ENCODE measurements at places on chromosomes 4 and X.

DNA sequence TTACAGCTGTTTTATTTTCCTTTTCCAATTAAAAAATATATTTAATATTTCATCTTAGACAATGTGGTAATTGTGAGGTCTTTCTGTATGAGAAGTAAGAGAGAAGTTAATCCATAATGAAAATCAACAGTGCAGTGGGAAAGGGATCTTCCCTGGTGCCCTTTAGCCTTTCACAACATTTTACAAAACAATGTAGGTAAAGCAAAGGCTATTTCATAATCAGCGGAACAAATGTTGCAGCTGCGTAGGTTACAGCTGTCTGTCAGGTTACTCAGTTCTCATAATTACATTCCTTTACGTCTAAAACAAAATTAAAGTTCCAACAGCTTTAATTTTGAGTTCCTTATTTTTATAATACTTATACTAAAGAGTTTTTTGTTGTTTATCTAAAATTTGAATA is 22.8 kb upstream of the VCX3A start:
- no peak for DNase-seq

DNA sequence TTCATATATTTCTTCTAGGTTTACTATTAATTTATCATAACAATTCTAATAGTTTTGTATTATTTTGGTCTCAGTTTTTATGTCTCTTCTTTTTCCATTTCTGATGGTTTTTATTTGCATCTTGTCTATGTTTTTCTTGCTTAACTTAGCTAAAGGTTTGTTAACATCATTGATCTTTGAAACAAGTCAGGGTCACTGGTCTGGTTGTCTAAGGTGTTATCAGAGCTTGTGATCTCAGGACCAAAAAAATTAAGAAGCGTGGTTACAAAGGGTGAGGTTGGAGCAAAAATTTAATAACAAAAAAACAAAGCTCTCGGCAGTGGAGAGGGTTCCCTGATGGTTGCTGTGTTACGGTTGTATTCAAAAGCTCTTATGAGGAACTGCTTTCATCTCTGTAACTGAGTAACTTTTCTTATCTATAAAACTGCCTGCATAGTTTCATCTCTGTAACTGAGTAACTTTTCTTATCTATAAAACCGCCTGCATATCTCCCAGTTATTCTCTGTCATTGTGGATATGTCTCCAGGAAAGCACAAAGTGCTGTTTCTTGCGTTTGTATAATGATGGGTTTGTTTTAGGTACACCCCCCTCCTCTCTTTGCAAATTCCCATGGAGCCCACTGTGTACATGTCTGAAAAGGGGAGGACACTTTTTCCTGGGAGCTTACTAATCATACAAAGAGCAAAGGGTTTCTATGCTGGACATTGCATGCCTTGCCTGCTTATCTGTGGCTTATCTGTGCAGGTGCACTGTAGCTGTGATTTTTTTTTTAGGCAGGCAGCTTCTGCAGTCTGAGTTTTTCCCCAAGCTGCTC is 62.4 kb upstream of the UGT2B15 start:
- no peak for DNase-seq

DNA sequence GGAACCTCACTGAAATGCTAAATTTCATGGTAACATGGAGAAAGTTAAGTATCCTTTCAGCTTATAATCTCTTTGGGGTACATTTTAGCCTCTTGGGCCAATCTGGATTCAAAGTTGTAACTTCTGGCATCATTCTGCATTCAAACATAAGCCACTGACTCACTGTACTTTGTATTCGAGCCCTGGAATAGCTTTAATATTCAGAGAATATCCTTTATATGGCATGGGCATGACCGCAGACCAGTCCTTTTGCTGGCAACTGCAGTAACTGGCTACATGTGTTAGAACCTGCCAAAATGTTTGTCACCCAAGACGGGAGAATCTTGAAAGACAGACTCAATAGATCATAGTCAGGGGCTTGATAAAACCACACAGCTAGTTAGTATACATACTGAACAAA is 3.3 kb downstream of the GASK1B start:
- no peak for DNase-seq

- no peak for DNase-seq
Observed at GRCh38 chrX:11435568-11435967, 142.4 kb downstream of the AMELX start.

DNA sequence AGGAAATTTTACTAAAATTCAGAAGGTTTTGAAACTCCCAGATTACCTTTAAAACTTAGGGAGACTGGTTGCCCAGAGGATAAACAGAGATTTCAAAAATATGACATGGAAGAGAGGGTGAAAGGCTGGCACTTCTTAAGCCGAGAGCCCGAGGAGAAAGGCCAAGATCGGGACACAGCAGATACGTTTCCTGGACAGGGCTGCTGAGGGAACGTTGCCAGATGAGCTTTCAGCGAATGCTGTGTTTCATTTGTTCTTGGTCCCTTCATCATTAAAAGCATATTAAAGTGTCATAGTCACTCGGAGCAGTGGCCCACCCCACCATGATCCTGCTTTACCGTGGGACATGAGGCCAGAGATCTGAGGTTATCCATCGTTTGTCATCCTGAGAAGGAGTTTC is 37.9 kb upstream of the STOX2 start:
- no peak for DNase-seq

- DNase-seq, result no peak
Observed at GRCh38 chrX:44550563-44550962, 7.9 kb upstream of the FUNDC1 start.

DNA sequence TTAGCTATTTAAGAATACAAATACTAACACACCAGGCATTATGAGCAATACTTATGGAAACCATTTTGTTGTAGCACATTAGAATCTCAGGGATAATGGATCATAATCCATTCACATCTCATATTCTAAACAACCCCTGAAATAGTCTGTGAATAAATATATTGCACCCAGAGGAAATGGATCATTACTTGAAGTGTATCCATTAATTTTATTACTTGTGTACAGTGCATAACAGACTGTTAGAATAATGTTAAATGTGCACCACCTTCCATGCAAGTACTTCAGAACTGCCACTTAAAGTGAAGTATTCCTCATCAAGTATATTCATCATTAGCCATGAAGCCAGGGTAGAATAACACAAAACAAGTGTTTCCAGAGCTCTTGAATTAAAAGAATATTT is 715.5 kb downstream of the DMD start:
- no peak for DNase-seq

GRCh38 chr4:13910556-13910955 is 283.0 kb upstream of the BOD1L1 start:
- no peak for DNase-seq

DNA sequence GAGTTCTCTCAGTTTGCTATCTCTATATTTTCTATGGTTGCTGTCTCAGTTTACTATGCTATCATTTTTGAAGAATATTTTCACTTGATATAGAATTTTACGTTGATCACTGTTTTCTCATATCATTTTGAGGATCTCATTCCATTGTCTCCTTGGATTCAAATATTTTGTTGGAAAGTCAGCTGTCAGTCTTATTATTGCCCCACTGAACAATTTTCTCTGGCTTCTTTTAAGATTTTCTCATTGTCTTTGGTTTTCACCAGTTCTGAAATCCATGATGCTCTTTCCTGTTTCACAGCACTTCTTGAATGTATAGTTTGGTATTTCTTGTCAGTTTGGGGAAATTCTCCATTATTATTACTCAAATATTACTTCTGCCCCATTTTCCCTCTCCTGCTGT is 81.1 kb downstream of the ENPP6 start:
- DNase-seq, result no peak

- DNase-seq, result no peak
Observed at GRCh38 chrX:85004255-85004654, 578 bp downstream of the APOOL start.

DNA sequence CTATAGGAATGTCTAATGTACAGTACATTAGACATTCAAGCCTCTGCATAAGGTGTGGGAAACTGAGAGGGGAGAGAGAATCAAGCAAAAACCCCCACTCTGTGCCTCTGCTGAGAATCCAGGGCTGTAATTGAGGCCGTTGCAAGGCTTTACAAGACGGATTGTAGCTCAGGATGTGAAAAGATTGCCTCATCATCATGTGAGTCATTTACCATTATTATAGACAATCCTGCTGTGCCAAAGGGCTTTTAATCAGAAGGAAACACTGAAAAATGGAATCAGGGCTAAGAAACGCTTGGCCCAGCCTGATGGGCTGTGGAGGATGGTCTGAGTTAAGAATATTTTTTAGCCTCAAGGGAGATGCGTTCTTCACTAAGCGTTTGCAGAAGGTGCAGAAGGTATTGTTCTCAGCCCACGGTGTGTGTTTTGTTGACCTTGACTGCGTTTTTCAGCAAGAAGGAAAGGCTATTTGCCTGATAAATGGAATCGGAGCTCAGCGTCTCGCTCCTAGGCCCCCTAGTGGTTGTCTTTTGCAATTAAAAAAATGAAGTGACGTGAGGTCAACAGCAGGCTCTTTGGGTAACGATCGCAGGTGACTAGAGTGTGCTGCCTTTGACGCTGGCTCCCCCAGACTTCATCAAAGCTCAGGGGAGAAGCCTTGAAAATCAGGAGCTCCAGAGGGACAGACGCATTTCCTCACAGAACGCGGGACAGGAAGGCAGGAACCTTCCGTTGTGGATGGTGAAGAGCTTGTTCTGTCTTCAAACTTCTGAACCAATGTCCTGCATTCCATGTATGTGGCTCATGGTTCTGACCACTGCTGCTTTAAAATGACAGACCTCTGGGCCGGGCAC is 18.1 kb upstream of the CHRNA9 start:
- DNase-seq, result no peak

DNA sequence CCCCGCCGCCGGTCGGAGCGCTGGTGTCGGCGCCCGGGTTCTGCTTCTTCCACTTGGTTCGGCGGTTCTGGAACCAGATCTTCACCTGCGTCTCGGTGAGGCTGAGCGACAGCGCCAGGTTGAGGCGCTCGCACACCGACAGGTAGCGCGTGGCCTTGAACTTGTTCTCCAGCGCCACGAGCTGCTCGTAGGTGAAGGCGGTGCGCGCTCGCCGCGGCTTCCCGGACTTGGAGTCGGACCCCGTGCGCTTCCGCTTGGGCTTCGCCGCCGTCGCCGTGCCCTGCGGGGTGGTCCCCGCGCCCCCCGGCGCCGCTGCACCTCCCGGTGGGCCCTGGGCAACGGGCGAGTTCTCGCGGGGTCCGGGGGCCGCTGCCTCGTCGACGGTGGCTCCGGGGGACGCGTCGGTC is 3.1 kb downstream of the NKX1-1 start:
- DNase-seq, result no peak

DNA sequence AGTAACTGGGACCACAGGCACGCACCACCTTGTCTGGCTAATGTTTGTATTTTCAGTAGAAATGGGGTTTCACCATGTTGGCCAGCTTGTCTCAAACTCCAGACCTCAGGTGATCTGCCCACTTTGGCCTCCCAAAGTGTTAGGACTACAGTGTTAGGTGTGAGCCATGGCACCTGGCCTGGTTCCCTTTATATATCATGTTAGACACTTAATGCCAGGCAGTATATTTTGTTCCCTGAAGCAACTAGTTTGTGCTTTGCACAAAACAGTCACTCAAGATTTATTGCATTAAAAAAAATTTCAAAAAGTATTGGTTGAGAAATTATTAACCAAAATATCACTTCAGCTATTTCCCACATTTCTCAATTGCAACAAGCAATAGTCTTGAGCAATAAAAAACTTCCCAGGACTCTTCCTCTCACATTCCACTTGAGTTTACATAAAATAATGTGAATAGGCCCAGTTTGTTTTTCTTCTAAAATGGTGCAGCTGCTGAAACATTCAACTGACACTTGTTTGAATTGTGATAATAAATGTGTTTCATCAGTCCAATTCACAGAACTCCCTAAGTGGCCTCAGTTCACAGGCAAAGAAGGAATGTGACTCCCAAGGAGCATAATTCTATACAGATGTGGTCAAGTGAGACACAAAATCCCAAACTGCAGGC is 22.7 kb downstream of the CXCL1 start:
- DNase-seq, result no peak

GRCh38 chr4:6560416-6561172 is 14.4 kb upstream of the MAN2B2 start:
- no peak for DNase-seq

DNA sequence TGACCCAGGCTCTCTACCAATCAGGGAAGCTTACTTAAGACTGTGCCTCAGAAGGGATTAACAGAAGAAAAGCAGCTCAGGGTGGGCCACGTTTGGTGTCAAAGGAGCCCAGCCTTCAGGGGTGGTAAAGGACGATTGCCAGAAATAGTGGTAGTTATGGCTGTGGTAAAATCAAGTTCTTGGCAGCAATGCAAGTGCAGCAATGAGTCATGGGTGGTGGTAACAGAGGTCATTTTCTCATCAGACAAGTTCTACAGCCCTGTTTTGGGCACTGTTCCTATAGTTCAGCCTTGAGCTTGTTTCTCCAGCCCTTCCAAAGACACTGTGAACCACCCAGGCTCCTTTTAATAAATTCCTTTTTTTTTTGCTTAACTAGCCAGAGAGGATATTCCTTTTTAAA is 120.3 kb downstream of the EFHC2 start:
- DNase-seq, result no peak

GRCh38 chr4:7240306-7240705 is 48.0 kb downstream of the SORCS2 start:
- no peak for DNase-seq
